ENCODE measurements at places on chromosomes 4 and X. TPM values are rescaled to one million over a fixed set of nuclear protein-coding genes. Genes with fewer than 3 reads are reported as not detected.

The RAB40A gene
- total RNA-seq, result not detected

DNA sequence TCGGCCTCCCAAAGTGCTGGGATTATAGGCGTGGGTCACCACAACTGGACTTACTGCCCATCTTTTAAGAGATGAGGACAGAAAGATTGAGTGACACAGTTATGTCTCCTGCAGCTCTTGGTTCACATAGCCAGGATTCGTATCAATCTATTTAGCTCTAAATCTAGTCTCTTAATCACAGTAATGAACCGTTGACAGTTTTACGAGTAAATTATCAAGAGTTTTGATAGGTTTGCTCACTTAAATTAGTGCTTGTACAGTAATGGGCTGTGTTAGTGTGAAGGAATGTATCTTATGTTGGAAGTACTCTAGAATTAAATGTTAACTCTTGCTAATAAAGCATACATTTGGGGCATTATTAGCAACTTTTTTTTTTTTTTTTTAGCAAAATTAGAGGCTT, 105.7 kb downstream of the PTTG2 start:
- H3K4me1 ChIP-seq, result peaks cover 11% of the 10 kb centered on the region

GRCh38 chrX:74383611-74384010, 37.7 kb upstream of the SLC16A2 start:
- no peaks in the 10 kb centered on the region for H3K36me3 ChIP-seq
- H3K27ac ChIP-seq, result no peak overlapping the region
- no peak overlapping the region for H3K4me3 ChIP-seq
- no peaks in the 10 kb centered on the region for H3K4me1 ChIP-seq
- no peak for DNase-seq
- no peaks in the 10 kb centered on the region for H3K27me3 ChIP-seq

DNA sequence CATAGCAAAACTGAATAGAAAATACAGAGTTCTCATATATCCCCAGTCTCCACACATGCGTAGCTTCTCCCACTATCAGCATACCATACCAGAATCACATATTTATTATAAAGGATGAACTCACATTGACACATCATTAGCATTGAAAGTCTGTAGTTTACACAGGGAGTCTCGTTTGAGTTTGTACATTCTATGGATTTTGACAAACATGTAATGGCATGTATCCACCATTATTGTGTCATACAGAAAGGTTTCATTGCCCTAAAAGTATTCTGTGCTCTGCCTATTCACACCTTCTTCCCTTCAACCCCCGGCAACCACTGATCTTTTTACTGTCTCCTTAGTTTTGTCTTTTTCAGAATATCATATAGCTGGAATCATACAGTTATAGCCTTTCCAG, 562.4 kb downstream of the KCTD8 start:
- DNase-seq, result no peak
- no peaks in the 10 kb centered on the region for H3K36me3 ChIP-seq

DNA sequence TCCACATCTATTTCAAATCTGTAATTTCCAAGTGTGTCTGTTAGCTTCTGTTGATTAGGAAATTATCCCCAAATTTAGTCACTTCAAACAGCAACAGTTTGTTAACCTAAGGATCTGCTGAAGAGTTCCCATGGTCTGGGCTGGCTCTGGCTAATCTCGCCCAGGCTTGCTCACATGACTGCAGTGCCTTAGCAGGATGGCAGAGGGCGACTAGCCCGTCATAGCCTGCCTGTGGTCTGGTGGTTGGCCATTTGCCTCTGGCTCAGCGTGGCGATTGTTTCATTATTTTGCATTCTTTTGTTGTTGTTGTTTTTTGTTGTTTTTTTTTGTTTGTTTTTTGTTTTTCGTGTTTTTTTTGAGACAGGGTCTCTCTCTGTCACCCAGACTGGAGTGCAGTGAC, 264.0 kb downstream of the TRIML1 start:
- no peak overlapping the region for H3K27ac ChIP-seq
- H3K4me3 ChIP-seq, result no peak overlapping the region
- no peaks in the 10 kb centered on the region for H3K4me1 ChIP-seq
- H3K27me3 ChIP-seq, result no peaks in the 10 kb centered on the region
- DNase-seq, result no peak
